GM12864 (cell line): ENCODE measurements at places on chromosomes 6 and 20.

GRCh38 chr6:92201618-92202017, 1217.7 kb downstream of the EPHA7 start:
- DNase-seq, result no peak

DNA sequence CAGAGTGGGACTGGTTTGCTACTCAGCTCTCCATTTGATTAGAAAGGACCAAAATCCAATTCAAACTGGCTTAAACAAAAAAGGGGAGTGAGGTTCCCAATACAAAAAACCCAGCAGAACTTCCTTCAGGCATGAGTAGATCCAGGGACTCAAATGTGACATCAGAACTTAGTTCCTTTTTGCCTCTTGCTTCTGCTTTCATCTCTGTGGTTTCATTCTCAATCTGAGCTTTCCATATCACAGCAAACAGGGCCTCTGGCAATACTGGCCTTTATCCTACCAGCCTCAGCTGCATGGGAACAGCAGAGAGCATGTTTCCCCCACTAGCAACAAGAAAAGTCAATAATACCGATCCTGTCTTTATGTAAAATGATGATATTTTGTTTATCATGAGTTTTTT, 28.6 kb upstream of the PRELID3B start:
- peak; percentile 19 for DNase-seq

DNA sequence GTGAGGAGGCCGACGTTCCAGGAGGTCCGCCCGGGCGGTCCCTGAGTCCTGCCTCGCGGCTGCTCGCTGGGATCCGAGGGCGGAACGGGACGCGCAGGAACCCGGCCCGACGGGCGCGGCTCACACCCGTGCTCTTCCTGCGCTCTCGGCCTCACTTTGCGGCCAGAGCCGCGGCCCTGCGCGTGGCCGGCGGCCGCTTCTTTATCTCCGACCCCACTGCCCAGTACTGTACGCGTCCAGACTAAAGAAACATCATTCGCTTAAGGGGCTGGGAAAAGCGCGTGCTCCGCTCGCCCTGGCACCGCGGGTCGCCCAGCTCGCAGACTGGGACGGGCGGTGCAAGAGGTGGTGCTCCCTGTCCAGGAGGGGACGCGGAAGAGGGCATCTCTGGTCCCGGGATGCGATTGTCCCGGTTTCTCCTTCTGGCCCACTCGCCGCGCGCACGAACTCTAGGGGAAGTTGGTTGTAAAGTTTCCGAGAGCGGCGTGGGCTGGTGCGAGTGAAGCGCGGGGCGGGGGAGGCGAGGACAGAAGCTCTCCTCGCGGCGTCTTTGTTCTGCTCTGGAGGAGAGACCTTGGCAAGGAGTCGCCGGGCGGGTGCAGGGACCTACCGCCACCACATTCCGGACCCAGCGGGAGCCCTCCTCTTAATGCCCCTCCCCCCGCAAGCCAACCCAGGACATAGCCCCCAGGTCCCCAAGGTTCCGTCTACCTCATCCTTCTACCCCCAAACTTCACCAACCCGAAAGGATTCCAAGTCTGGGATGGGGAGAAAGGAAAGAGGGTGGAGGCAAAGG, 71.0 kb downstream of the SOX4 start:
- no peak for DNase-seq

DNA sequence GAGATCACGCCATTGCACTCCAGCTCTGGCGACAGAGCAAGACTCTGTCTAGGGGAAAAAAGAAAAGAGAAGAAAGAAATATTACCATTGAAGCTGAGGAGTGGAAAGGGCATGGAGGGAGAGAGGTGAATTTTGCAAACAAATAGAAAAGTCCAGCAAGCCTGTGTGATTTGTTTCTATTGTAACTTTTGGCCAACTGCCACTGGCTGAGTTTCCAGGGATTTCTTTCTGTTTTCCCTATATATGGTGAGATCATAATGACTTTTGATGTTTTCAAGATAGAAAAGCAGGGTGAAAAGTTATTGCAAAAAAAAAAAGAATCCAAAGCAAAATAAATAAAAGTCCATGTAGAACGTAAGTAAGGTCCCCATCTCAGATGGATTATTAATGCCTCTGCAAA, 184.2 kb upstream of the RALGAPA2 start:
- DNase-seq, result no peak

- DNase-seq, result no peak
Measured at GRCh38 chr6:35919085-35919826, 1.6 kb downstream of the SRPK1 start.

- no peak for DNase-seq
Measured at GRCh38 chr6:120320481-120321162, 971.1 kb upstream of the MAN1A1 start.

GRCh38 chr6:130932921-130933320, 105.7 kb downstream of the SMLR1 start:
- DNase-seq, result no peak

DNA sequence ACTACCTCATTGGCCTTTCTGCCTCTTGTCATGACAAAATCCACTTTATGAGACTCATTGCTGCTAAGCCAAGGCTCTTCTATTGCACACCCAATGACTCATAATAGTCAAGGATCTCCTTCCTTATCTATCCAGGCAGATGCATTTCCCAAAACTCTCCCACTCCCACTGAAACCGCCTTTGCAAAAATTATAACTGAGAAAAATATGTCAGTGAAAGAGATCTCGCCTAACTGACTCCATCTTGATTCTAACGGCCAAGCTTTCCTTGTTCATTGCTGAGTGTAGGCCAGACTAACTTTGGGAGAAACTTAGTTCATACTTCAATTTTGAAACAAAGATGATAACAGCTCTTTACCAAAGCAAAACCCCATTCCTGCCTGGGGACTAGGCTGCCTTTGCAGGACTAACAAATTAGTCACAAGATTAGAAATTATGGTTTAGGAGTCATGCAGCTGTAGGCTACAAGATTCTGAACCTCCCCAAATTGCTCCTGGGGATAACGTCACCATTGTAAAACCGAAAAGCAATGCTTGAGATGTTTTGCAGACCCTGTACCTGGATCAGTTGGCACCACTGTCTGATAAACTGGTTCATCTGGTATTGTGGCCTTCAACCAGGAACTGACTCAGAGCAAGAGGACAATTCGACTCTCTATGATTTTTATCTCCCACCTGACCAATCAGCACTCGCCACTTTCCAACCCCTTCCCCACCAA, 47.1 kb downstream of the HAO1 start:
- no peak for DNase-seq

DNA sequence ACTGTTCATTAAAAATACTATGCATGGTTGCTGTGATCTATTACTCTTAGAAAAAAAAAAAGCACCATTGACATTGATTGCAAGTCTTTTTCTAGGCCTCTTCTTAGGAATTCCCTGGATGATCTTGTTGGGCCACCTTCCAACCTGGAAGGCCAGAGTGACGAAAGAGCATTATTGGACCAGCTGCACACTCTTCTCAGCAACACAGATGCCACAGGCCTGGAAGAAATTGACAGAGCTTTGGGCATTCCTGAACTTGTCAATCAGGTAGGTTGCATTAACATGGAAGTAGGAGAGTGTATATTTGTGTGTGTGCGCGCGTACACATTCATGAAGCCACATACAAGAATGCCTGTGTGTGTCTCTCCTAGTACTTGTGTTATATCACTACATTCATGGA, 140.4 kb downstream of the NCOA3 start:
- no peak for DNase-seq

DNA sequence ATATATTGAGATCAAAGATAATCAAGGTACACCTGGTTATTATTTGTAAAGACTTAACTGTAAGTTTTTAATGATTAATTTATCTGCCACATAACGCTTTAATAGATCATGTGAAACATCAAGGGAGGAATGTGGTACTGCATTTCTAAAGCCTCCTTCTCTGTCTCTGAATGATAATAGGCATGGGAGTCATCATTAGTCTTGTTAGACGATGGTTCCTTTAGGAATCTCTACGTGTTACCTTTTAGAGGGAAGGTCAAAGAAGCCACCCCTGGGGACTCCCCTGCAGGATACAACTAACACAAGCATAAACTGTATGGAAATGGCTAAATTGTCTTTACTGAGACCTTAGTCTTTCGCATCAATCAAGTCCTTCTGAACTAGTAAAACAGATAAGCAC, 173.6 kb upstream of the MCHR2 start:
- DNase-seq, result no peak

- no peak for DNase-seq
Measured at GRCh38 chr20:43726811-43727338, at the start of gene GTSF1L. GTSF1L (minus strand) TSS chr20:43727002; CDS start chr20:43726694, 308 bp downstream.
